ENCODE measurements at places on chromosomes 7 and 10.

GRCh38 chr10:113357681-113358300 is 195.1 kb upstream of the HABP2 start:
- DNase-seq = no peak

DNA sequence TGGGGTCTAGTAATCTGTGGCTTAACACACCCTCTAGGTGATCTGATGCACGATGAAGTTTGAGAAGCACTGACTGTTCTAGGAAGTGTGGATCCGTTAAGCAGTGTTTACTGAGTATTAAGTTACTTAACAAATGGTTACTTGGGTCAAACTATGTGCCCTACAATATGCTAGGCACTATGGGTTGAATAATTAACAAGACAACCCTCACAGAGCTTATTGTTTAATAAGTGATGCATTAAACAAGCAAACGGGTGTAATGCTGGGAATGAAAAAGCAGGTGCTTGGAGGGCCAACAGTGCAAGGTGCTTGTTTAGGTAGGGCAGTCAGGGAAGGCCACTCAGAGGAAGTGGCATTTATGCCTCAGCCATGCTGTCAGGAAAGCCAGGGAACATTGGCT is 378.0 kb upstream of the PODXL start:
- DNase-seq = no peak

DNA sequence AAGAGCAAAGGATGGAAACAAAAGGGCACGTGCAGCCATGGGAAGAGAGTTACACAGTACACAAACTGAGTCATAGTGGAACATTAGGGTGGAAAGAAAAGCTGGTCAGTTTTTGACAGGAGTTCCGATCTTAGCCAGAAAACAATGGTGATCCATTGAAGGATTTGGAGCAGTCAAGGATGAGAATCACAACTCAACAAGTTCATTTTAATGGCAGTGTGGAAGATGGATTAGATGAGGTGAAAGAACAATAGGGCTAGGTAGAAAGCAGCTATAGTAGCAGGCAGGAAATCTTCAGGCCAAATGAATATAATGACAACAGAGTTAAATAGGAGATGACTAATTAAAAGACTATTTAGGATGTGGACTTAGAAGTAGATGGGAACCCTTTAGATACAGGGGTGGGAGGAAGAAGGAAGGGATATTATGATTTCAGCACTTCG is 136.3 kb downstream of the DOCK4 start:
- DNase-seq = no peak

DNA sequence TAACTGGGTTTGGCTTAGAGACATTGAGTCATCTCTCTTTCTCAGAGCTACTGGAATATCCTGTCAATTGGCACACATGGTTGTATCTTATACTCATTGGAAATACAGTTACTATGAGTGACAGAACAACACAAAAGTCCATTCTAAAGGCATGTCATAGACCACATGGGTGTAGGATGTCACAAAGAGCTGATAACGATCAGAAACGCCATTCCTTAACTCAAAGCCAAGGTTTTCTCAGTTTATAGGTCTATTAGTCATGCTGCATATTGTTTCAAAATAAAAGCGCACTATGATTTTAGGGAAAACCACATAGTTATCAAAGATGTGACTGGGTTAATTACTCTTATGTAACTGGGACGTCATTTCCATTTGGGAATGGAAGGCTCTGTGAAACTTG is 147.2 kb upstream of the FAM171A1 start:
- no peak for DNase-seq

GRCh38 chr10:30057421-30057841 is 2.0 kb downstream of the JCAD start:
- DNase-seq = no peak

DNA sequence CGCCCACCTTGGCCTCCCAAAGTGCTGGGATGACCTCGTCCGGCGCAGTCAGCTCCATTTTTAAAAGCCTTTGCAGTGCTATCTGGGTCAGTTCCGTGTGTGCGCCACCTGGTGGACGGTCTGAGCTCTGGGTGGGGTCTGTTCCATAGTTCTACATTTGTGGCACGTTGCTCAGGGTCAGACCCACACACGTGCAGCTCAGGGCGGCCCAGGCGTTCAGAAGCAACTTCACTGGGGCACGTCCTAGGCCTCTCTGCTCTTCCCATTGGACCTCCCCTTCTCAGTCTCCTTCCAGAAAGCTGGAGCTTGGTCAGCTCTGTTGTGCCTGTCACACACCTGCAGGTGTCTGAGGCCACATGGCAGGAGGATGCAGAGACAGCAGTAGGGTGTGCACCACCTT is 137.9 kb downstream of the DNAJB6 start:
- no peak for DNase-seq

GRCh38 chr10:103766751-103767505 is 88.4 kb downstream of the SH3PXD2A start:
- DNase-seq = no peak

DNA sequence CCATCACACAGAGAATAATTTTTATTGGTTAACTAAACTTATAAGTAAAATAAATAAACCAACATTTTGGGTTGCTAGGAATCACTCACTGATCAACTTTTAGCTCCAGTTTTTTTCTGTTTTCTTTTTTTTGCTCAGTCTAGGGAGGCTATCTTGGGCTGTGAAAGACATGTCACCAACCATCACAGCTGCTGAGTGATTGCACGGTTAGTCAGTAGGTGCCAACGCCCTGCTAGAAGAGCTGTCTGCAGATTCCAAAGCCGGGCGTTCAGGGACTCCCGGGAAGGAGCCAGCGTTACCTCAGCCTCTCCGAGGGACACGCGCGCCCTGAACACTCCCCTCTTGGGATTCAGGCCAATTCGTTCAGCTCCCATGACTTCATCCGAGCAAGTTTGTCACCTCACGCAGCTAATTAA is 604 bp upstream of the STAM start:
- peak; percentile 23 for DNase-seq

DNA sequence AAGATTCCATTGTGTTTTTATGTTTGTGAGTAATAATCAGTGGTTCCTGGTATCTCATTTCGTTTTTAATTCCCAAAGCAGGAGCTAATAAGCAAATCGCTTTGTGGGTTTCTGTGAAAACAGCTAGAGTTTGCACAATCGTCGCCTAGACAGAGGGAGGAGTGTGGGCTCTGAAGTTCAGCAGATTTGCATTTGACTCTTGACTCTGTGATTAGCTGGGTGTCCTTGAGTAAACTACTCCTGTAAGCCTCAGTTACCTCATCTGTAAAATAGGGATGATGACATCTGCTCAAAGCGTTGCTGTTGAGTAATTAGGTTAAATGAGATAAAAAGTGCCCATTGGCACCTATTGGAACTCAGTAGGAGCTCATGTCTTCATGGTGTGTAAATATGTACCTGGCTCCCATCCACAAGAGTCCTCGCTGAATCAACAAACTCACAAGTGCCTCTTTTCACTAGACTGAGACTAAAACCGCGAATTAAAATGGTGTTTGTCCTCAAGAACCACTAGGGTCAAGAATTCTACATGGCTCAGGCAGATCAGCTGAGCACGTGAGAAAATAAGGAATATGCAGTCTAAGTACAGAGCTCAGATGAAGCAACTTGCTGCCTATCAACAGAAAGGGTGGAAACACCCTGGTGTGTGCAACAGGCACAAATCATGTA is 385.8 kb upstream of the C7orf33 start:
- DNase-seq = no peak
